SIG-M5 (cell line): ENCODE measurements at places on chromosomes 7 and 10.

- DNase-seq, result no peak
Measured at GRCh38 chr10:118808601-118809356, 54.0 kb upstream of the CACUL1 start.

DNA sequence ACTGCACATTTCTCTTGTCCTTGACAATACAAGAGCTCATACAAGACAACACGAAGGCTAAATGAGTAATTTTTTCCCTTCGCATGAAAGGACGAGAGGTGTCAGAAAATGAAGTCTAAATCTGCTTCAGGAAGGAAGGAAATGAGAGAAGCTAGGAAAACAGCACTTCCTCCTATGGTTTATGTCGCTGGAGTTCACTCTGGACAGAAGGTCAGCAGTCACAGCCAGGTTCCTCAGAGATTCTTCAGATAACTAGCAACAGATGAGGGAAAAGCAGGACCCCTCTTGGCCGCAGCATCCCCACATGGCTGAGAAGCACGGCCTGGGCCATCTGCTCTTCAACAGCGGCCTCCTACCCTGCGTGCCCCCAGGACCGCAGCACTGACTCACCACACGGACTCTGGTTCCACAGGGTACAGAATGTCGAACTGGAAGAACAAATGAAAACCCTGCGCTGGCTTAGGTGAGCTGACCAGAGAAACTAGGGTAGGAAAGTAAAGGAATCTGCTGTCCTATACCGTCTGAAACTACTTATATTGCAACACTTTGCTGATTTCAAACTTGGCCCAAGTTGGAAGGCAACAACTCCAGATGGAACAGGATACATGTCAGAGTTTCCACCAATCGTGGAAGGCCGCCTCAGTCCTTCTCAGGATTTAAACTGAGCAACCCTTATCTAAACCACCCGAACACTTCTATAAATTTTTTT lies 26.3 kb downstream of the DNMBP start:
- DNase-seq, result no peak

- no peak for DNase-seq
Measured at GRCh38 chr10:75181073-75181472, 29.5 kb upstream of the VDAC2 start.

DNA sequence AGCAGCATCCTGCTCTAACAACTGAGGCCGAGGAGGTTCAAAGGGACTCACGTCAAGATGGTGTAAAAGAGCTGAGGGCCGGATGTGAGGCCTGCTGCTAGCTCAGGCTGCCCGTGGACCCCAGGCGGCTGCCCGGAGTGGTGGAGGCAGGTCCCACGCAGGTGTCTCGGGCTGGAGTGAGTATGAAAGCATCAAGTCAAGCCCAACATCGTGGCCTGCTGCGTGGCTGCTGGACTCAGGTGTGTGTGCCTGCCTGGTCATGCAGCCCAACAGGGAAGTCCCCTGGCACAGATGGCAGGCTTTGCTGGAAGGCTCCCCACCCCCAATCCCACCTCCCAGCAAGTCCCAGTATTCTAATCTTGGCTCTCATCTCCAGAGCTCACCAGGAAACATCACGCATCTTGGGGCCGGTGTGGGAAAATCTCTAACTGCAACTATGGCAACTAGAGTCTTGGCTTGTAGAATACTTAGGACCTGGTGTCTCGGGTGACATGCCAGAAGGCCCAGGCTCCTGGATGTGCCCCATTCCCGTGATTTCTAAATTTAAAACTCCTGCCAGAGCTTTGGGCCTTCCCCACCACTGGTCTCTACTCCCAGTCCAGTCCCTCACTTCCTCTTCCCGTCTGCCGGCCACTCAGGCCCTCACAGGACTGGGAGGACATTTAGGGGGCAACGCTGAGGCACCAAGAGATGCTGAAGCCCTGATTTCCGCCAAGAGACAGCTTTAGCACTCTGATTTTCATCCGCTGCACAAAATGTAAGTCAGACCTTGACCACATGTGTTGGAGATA lies 85.9 kb downstream of the PRKAG2 start:
- DNase-seq, result no peak

- no peak for DNase-seq
Measured at GRCh38 chr7:157011333-157012112, 1.1 kb upstream of the MNX1 start.

DNA sequence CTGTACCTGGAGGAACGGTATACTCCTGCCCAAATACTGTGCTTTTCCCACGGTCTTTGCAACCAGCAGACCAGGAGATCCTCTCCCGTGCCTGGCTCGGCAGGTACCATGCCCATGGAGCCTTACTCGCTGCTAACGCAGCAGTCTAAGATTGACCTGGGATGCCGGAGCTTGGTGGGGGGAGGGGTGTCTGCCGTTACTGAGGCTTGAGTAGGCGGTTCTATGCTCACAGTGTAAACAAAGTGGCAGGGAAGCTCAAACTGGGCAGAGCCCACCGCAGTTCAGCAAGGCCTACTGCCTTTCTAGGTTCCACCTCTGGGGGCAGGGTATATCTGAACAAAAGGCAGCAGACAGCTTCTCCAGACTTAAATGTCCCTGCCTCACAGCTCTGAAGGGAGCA lies 22.7 kb downstream of the VPS41 start:
- no peak for DNase-seq

GRCh38 chr10:50432211-50433009 lies 181.1 kb upstream of the ASAH2 start:
- DNase-seq, result no peak

GRCh38 chr7:7913504-7913903 lies 55.1 kb upstream of the GLCCI1 start:
- DNase-seq, result no peak
